ENCODE measurements at places on chromosomes 3 and 15. TPM values are rescaled to one million over a fixed set of nuclear protein-coding genes. Genes with fewer than 3 reads are reported as not detected.

- DNase-seq: no peak
Observed at GRCh38 chr3:172467170-172467824, 19.0 kb upstream of the GHSR start.

The CCR3 gene
- total RNA-seq: 3.2 TPM

DNA sequence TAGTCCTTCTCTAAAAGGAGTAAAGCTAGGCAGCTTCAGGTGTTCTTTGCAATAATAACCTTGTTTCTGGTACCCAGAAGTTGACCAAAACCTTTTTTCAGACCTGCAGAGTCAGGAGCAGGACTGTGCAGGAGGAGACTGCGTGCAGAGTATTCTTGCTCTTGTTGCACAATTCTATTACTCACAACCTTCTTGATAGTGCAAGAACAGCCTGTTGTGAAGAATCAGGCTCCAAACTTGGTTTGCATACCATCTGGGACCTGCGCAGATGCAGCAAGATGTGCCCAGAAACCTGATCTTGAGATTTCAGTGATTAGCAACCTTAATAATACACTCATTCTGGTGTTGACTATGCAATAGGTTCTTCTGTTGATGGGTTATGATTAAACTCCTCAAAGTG, 111.9 kb downstream of the ATG7 start:
- no peak for DNase-seq

DNA sequence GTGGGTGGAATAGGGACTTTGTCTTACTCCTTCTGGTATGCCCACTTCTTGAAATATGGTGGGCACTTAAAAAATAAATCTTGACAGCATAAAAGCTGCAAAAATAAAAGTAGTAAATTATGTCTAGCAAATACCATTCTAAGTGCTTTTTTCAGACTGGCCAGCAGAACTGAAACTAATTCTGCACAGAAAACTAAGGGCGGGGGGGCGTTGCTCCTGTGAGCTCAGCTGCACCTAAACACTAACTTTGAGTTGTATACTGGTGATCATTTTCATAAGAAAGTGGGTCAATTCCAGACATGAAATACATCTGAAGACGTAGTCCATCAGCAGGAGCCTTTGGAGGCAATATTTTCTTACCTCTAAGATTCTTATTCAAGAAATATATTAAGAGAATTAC, 114.8 kb downstream of the WDR76 start:
- no peak for DNase-seq

The EXD1 gene
- not detected for total RNA-seq

The RASA2 gene
- total RNA-seq: 46.2 TPM

The GRAMD1C gene
- 23.0 TPM for total RNA-seq

GRCh38 chr3:21755896-21756295, 4.9 kb upstream of the ZNF385D start:
- no peak for DNase-seq

GRCh38 chr3:60064210-60065178, 1014.7 kb upstream of the CFAP20DC start:
- DNase-seq: no peak

The TM4SF18 gene
- 4.9 TPM for total RNA-seq

The STX19 gene
- total RNA-seq: 4.8 TPM

DNA sequence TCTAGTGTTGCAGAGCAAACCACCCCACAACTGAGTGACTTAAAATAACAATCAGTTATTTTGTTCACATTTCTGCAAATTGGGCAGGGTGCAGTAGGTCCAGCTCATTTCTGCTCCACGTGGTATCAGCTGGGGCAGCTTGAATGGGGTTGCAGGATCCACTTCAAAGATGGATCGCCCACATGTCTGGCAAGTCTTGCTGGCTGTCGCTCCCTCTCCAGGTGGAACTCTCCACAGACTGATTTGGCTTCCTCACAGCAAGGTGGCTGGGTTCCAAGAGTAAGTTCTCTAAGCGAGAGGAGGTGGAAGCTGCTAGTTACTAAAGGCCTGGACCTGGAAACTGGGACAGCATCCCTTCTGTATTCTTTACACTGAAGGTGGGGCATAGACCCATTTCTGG, 213.3 kb downstream of the SLC9A9 start:
- DNase-seq: no peak

The C3orf62 gene
- total RNA-seq: 5.4 TPM

GRCh38 chr3:284322-284721, 87.8 kb downstream of the CHL1 start:
- DNase-seq: no peak

The CACNA1D gene
- total RNA-seq: 12.5 TPM

- peak; percentile 31 for DNase-seq
Observed at GRCh38 chr3:37800022-37800551, 61.6 kb upstream of the CTDSPL start.

GRCh38 chr15:69474846-69475455, 22.3 kb downstream of the RPLP1 start:
- DNase-seq: peak; percentile 68

The IL20RB gene
- total RNA-seq: 257 TPM
